ENCODE measurements at places on chromosomes 12 and 14.

- DNase-seq = no peak
Measured at GRCh38 chr12:3295646-3296408, 195.2 kb upstream of the PRMT8 start.

- no peak for DNase-seq
Measured at GRCh38 chr14:103105580-103106150, 11.1 kb downstream of the EXOC3L4 start.

DNA sequence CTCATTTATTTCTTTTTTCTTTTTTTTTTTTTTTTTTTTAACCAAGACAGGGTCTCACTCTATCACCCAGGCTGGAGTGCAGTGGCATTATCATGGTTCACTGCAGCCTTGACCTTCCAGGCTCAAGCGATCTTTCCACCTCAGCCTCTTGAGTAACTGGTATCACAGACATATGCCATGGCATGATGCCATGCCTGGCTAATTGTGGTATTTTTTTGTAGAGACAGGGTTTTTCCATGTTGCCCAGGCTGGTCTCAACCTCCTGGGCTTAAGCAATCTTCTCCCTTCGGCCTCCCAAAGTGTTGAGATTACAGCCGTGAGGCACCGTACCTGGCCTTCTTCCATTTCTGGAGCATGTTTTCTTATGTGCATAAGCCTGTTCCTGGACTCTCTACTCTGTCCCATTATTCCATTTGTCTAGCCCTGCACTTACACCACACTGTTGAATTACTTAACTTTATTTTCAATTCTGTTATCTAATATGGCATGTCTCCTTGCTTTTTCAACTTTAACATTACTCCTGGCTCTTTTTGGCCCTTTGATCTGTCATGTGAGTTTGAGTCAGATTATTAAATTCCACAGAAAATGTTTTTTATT, 47.9 kb upstream of the PTGDR start:
- no peak for DNase-seq

GRCh38 chr12:33156042-33156441, 259.5 kb upstream of the PKP2 start:
- no peak for DNase-seq
